Fibroblast of upper back skin (primary cell): ENCODE measurements at places on chromosomes 16 and 17.

GRCh38 chr17:18280766-18281371, 20.4 kb downstream of the MIEF2 start:
- no peak for DNase-seq

GRCh38 chr16:22369221-22369811, 5.1 kb downstream of the CDR2 start:
- DNase-seq = peak; percentile 41

DNA sequence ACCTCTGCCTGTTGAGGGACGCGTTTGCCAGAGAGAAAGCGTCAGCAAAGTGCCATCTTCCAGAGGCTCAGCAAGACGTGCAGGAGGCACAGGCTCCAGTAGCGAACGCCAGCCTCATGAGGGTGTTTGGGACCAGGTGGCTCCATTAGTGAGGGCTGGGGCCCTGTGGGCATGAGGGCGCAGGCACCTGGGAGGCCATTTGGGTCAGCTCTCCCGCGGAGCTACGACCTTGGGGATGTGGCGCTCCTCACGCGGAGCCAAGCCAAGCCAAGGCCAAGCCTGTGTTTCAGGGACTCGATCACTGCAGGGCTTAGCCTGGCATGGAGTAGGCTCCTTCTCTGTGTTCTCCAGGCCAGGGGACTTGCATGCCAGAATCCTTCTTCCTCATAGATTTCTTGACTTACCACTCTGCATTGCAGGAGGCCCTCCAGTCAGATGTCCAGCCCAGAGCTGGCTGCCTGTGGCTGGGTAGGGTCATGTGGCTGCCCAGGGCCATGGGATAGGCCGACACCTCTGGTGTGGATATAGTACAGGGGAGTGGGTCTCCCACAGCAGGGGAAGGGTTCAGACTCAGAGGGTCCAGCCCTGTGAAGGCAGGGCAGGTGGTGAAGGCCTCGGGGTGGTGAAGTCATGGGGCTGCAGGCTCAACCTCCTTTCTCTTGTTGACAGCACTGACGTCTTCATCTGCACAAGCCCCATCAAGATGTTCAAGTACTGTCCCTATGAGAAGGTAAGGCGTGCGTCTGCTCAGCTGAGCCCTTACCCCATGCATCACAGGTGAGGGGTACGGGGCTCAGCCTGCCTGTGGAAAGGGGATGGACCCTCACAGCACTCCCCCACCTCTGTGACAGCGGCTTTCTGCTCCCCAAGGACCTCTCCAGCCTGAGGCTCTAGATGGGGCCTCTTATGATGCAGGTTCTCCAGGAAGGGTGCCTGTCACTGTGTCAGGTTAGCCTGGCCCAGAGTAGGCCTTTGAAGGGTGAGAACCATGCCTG, 19.6 kb downstream of the NT5M start:
- no peak for DNase-seq

DNA sequence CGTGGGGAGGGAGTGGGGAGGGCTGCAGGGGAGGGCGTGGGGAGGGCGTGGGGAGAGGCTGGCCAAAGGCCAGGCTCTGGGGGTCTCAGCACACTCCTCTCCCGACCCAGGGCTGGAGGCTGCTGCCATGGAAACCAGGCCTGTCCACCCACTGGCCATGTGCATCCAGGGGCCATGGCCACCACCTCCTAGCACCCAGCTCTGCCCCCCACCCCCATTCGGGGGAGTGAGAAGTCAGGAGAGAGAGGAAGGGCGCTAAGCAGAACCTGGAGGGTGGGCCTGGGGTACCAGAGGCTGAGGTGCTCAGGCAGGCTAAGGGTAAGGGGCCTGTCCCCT, 29.6 kb downstream of the ENDOV start:
- DNase-seq = no peak

GRCh38 chr17:26782153-26782552, 511.8 kb upstream of the WSB1 start:
- no peak for DNase-seq

- DNase-seq = no peak
Observed at GRCh38 chr17:9750524-9750923, 40.9 kb downstream of the DHRS7C start.

DNA sequence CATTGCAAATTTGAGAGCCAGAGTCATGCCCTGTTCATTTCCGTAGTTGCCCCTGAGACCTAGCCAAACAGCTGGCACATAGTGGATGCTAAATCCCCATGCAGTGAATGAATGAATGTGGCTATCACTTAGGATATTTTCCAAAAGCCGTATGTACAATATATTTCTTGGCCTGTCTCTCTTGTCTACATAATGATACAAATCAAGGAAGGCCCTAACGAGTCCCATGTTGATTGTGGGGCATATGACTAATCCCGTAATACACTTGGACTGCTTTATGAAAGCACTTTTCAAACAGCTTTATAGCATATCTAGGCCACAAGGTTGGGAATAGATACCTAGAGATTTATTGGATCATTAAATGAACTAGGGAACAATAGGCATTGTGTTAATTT, 478.0 kb downstream of the SLC39A11 start:
- DNase-seq = peak; percentile 55

GRCh38 chr16:2436110-2436509, 6.9 kb downstream of the CCNF start:
- DNase-seq = no peak
